ENCODE measurements at places on chromosomes 12 and 14.

DNA sequence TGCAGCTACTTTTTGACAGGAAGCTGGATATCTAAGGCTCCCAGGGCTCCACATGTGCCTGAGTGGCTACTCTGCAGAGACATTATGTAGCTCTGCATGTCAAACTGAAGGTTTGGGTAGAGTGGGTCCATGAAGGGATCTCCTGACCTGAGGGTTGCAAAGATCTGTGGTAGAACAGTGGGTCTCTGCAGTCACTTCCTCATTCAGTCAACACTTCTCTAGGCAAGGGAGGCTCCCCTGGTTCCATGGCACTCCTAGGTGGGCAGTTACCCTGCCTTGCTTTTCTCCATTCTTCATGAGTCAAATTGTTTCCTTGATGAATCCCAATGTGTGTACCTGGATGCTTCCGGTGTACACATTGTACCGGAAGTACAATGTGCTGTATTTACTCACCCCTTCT is 57.4 kb downstream of the CMAS start:
- H3K4me3 ChIP-seq = no peak overlapping the region
- no peaks in the 10 kb centered on the region for H3K4me1 ChIP-seq
- H3K27me3 ChIP-seq = no peaks in the 10 kb centered on the region
- H3K36me3 ChIP-seq = no peaks in the 10 kb centered on the region
- H3K27ac ChIP-seq = no peak overlapping the region

DNA sequence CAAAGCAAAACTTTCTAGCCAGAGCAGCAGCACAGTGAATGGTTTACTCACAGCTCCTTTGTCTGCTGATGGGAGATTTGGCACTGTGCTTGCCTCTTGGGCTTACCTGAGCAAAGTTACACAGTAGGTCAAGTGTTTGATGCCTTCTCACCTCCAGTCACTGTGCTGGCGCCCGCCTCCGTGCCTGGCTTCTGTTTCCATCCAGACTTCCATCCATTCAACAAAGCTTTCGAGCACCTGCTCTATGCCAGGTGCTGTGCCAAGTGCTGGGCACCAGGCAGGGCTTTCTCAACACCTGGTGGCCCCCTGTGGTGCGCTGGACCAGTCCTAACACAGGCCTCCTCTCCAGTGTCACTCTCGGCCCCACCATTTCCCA is 199.2 kb upstream of the EEA1 start:
- H3K4me1 ChIP-seq = no peaks in the 10 kb centered on the region
- H3K36me3 ChIP-seq = no peaks in the 10 kb centered on the region
- H3K4me3 ChIP-seq = no peak overlapping the region

- H3K4me1 ChIP-seq = no peaks in the 10 kb centered on the region
- H3K4me3 ChIP-seq = no peak overlapping the region
- DNase-seq = no peak
- H3K27me3 ChIP-seq = no peaks in the 10 kb centered on the region
- peaks cover 27% of the 10 kb centered on the region for H3K36me3 ChIP-seq
- no peak overlapping the region for H3K27ac ChIP-seq
These were observed 173.2 kb downstream of the MED13L start for GRCh38 chr12:116104167-116104767.

GRCh38 chr12:132583411-132583710 is 27.0 kb downstream of the LRCOL1 start:
- no peak for DNase-seq
- H3K27me3 ChIP-seq = peaks cover 4% of the 10 kb centered on the region
- H3K4me1 ChIP-seq = peaks cover 2% of the 10 kb centered on the region

- H3K27me3 ChIP-seq = no peaks in the 10 kb centered on the region
- no peaks in the 10 kb centered on the region for H3K4me1 ChIP-seq
- H3K4me3 ChIP-seq = no peak overlapping the region
- no peak for DNase-seq
These were observed 130.0 kb upstream of the BTG1 start for GRCh38 chr12:92275443-92276154.

- H3K4me3 ChIP-seq = no peak overlapping the region
- H3K36me3 ChIP-seq = peaks cover 18% of the 10 kb centered on the region
- no peak for DNase-seq
- H3K27ac ChIP-seq = no peak overlapping the region
- H3K27me3 ChIP-seq = no peaks in the 10 kb centered on the region
- no peaks in the 10 kb centered on the region for H3K4me1 ChIP-seq
These were observed 67.8 kb downstream of the CHGA start for GRCh38 chr14:92990456-92991430.

DNA sequence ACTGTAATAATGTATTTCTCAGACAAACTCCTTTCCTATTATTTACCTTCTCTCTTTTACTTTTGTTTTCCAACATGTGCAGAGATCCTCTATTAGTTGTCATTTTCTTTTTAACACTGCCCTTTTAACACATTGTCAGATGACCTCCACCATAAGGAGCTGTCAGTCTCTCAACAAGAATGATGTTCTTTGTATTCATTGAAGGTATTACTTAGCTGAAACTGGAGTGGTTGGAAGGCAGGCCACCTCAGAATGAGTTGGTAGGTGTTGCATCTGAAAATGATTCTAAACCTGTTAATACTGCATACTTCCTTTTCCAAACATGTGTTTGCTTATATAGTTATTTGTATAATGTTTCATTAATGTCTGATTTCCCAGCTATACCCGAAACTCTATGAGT is 16.9 kb downstream of the TMEM117 start:
- no peaks in the 10 kb centered on the region for H3K36me3 ChIP-seq
- H3K27ac ChIP-seq = no peak overlapping the region
- H3K4me1 ChIP-seq = no peaks in the 10 kb centered on the region
- H3K4me3 ChIP-seq = no peak overlapping the region
- no peaks in the 10 kb centered on the region for H3K27me3 ChIP-seq

GRCh38 chr14:54497224-54497623 is 8.4 kb upstream of the GMFB start:
- no peaks in the 10 kb centered on the region for H3K36me3 ChIP-seq
- DNase-seq = no peak
- H3K4me1 ChIP-seq = no peaks in the 10 kb centered on the region
- H3K4me3 ChIP-seq = no peak overlapping the region
- no peak overlapping the region for H3K27ac ChIP-seq

- H3K36me3 ChIP-seq = no peaks in the 10 kb centered on the region
- no peak for DNase-seq
- H3K4me1 ChIP-seq = no peaks in the 10 kb centered on the region
- H3K4me3 ChIP-seq = no peak overlapping the region
- H3K27me3 ChIP-seq = peaks cover 3% of the 10 kb centered on the region
- no peak overlapping the region for H3K27ac ChIP-seq
These were observed 213.4 kb downstream of the VRK1 start for GRCh38 chr14:97010491-97011160.

- H3K27ac ChIP-seq = no peak within 1 kb of the TSS
- H3K4me1 ChIP-seq = peaks cover 11% of the 10 kb centered on the region
- H3K27me3 ChIP-seq = no peaks in the 10 kb centered on the region
- DNase-seq = no peak
- no peak within 1 kb of the TSS for H3K4me3 ChIP-seq
- H3K36me3 ChIP-seq = no peaks in the 10 kb centered on the region
These were observed at the start of gene CLEC4D for GRCh38 chr12:8513256-8513655. TSS of gene CLEC4D (plus strand) at chr12:8513503. CDS start at chr12:8513733, 230 bp downstream.

- no peaks in the 10 kb centered on the region for H3K27me3 ChIP-seq
- no peaks in the 10 kb centered on the region for H3K4me1 ChIP-seq
- H3K36me3 ChIP-seq = no peaks in the 10 kb centered on the region
- H3K27ac ChIP-seq = no peak overlapping the region
These were observed 615.2 kb downstream of the RPS29 start for GRCh38 chr14:48970943-48971342.

DNA sequence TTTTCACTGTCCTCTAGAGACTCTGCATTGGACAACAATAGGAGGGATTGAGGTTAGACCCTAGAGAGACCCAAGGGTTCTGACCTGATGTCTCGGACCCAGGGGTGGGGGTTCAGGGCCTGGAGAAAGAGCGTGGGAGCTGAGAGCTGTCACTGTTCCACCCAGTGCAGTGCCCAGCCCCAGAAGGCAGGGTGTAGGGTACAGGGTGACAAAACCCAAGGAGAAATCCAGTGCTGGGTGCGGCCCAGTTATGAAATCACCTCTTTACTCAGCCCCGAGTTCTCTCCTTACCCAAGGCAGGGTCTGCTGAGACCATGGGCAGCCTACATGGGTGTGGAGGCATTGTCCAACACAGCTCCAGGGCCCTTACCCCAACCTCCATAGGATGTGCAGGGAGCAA is 2.6 kb downstream of the AQP2 start:
- peaks cover 92% of the 10 kb centered on the region for H3K27me3 ChIP-seq
- H3K4me1 ChIP-seq = no peaks in the 10 kb centered on the region
- no peak overlapping the region for H3K27ac ChIP-seq
- no peak overlapping the region for H3K4me3 ChIP-seq
- H3K36me3 ChIP-seq = no peaks in the 10 kb centered on the region
- no peak for DNase-seq

- no peaks in the 10 kb centered on the region for H3K27me3 ChIP-seq
- H3K4me3 ChIP-seq = no peak overlapping the region
- no peaks in the 10 kb centered on the region for H3K4me1 ChIP-seq
- H3K36me3 ChIP-seq = no peaks in the 10 kb centered on the region
- no peak overlapping the region for H3K27ac ChIP-seq
- no peak for DNase-seq
These were observed 106.3 kb downstream of the PTPRO start for GRCh38 chr12:15428632-15429031.

- no peak overlapping the region for H3K27ac ChIP-seq
- no peak overlapping the region for H3K4me3 ChIP-seq
- H3K4me1 ChIP-seq = no peaks in the 10 kb centered on the region
These were observed 31.8 kb upstream of the SLC10A1 start for GRCh38 chr14:69828879-69829278.

DNA sequence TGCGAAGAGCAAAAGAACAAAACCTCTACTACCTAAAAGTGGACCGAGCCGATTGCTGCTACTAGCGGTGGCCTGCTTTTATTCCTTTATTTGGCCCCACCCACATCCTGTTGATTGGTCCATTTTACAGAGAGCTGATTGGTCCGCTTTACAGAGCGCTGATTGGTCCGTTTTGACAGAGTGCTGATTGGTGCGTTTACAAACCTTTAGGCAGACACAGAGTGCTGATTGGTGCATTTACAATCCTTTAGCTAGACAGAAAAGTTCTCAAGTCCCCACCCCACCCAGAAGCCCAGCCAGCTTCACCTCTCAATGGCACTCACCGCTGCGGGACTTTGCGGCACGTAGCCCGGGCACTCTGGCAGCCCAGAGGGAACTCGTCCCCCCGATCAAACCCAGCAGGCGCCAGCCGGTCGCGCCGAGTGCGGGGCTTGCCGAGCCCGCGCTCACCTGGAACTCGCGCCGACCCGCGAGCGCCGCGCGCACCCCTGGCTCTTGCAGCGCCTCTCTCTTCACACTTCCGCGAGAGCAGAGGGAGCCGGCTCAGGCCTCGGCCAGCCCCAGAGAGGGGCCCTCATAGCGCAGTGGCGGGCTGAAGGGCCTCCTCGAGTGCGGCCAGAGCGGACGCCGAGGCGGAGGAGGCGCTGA is 8.7 kb upstream of the FGD4 start:
- H3K27me3 ChIP-seq = peaks cover 4% of the 10 kb centered on the region
- H3K4me3 ChIP-seq = peak overlapping the region; percentile 6
- H3K36me3 ChIP-seq = no peaks in the 10 kb centered on the region
- no peaks in the 10 kb centered on the region for H3K4me1 ChIP-seq

- no peaks in the 10 kb centered on the region for H3K36me3 ChIP-seq
- no peaks in the 10 kb centered on the region for H3K4me1 ChIP-seq
- H3K4me3 ChIP-seq = no peak overlapping the region
- no peaks in the 10 kb centered on the region for H3K27me3 ChIP-seq
These were observed 24.5 kb upstream of the TMCC3 start for GRCh38 chr12:94674835-94675234.

GRCh38 chr12:47807338-47807737 is 12.4 kb downstream of the HDAC7 start:
- H3K27ac ChIP-seq = peak overlapping the region; percentile 89
- H3K27me3 ChIP-seq = no peaks in the 10 kb centered on the region
- peaks cover 48% of the 10 kb centered on the region for H3K36me3 ChIP-seq
- peak overlapping the region; percentile 32 for H3K4me3 ChIP-seq
- DNase-seq = no peak
- peaks cover 87% of the 10 kb centered on the region for H3K4me1 ChIP-seq

GRCh38 chr12:122850048-122850445 is 14.8 kb downstream of the HIP1R start:
- H3K36me3 ChIP-seq = peaks cover 43% of the 10 kb centered on the region
- H3K4me1 ChIP-seq = peaks cover 31% of the 10 kb centered on the region
- H3K4me3 ChIP-seq = no peak overlapping the region
- no peak for DNase-seq
- no peaks in the 10 kb centered on the region for H3K27me3 ChIP-seq

- DNase-seq = no peak
- H3K4me3 ChIP-seq = no peak overlapping the region
- H3K27ac ChIP-seq = no peak overlapping the region
- H3K36me3 ChIP-seq = no peaks in the 10 kb centered on the region
- no peaks in the 10 kb centered on the region for H3K4me1 ChIP-seq
- H3K27me3 ChIP-seq = no peaks in the 10 kb centered on the region
These were observed 1093.7 kb downstream of the SLC6A15 start for GRCh38 chr12:83818881-83819280.

- H3K27ac ChIP-seq = no peak overlapping the region
- no peaks in the 10 kb centered on the region for H3K27me3 ChIP-seq
- H3K36me3 ChIP-seq = no peaks in the 10 kb centered on the region
- no peak for DNase-seq
- H3K4me1 ChIP-seq = no peaks in the 10 kb centered on the region
These were observed 30.9 kb upstream of the LUM start for GRCh38 chr12:91142221-91142631.

DNA sequence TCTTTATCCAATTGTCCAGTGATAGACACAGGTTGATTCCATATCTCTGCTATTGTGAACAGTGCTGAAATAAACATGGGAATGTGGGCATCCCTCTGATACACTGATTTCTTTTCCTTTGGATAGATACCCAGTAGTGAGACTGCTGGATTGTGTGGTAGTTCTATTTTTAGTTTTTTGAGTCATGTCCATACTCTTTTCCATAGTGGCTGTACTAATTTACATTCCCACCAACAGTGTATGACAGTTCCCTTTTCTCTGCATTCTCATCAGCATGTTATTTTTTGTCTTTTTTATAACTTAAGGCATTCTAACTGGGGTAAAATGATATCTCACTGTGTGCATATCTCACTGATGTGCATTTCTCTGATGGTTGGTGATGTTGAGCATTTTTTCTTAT is 24.8 kb upstream of the VASH1 start:
- DNase-seq = no peak
- no peaks in the 10 kb centered on the region for H3K4me1 ChIP-seq
- H3K4me3 ChIP-seq = no peak overlapping the region
- H3K27ac ChIP-seq = no peak overlapping the region
- no peaks in the 10 kb centered on the region for H3K27me3 ChIP-seq
- H3K36me3 ChIP-seq = no peaks in the 10 kb centered on the region

DNA sequence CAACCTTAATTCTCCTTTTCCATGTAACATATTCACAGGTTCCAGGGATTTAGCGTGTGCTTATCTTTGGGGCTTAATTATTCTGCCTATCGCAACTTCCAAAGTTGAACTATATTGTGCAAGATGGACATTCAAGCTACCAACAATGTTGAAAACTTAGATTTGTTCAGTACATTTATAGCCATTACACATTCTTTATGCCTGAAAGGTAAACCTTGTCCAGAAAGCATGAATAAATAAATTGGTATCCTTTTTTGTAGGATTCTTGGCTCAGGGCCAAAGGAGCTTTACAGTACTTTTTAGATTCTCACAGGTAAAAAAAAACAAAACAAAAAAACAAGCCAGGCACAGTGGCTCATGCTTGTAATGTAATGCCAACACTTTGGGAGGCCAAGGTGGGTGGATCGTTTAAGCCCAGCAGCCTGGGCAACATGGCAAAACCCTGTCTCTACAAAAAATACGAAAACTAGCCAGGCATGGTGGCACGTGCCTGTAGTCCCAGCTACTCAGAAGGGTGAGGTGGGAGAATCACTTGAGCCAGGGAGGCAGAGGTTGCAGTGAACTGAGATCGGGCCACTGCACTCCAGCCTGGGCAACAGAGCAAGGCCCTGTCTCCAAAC is 3.3 kb downstream of the C12orf56 start:
- peaks cover 19% of the 10 kb centered on the region for H3K27me3 ChIP-seq
- H3K4me1 ChIP-seq = peaks cover 11% of the 10 kb centered on the region
- no peak for DNase-seq
- H3K4me3 ChIP-seq = no peak overlapping the region
- no peak overlapping the region for H3K27ac ChIP-seq
